ENCODE measurements at places on chromosomes 12 and 14.

GRCh38 chr12:24363177-24363754, 413.8 kb upstream of the SOX5 start:
- DNase-seq, result no peak

DNA sequence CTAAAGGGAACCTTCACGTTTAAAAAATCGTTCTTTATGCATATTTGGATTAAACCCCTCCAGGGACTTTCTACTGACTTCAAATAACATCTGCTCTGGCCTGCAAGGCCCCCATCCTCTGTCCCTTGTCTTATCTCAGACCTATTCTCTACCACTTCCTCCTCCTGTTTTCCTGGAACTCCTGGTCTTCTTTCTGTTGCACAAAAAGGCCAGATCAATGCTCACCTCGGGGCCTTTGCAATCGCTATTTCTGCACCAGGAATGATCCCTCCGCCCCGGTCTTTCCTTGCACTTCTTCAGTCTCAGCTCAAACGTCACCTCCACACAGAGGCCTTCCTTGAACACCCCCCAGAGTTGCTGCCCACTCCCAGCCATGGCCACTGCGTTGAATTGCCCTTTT, 57.6 kb upstream of the BEGAIN start:
- no peak for DNase-seq

GRCh38 chr12:124613151-124613585, 45.8 kb upstream of the NCOR2 start:
- no peak for DNase-seq

DNA sequence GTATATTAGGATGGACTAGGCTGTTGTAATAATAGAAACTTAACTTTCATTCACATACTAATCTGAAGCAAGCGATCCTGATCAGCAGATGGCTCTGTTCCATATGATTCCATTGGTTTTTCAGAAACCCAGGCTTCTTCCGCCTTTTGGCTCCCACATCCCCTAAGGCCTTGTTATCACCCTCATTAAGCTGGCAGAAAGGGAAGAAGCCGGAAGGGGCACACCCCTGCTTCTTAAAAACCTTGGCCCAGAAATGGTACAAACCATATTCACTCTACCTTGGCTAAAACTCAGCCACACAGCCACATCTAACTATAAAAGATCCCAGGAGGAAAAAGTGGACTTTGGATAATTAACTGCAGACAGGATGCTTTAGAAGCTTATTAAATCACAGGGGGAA, 329.2 kb downstream of the PCNX1 start:
- DNase-seq, result no peak

- DNase-seq, result no peak
These were observed 108.7 kb upstream of the HIF1A start for GRCh38 chr14:61586544-61587055.

DNA sequence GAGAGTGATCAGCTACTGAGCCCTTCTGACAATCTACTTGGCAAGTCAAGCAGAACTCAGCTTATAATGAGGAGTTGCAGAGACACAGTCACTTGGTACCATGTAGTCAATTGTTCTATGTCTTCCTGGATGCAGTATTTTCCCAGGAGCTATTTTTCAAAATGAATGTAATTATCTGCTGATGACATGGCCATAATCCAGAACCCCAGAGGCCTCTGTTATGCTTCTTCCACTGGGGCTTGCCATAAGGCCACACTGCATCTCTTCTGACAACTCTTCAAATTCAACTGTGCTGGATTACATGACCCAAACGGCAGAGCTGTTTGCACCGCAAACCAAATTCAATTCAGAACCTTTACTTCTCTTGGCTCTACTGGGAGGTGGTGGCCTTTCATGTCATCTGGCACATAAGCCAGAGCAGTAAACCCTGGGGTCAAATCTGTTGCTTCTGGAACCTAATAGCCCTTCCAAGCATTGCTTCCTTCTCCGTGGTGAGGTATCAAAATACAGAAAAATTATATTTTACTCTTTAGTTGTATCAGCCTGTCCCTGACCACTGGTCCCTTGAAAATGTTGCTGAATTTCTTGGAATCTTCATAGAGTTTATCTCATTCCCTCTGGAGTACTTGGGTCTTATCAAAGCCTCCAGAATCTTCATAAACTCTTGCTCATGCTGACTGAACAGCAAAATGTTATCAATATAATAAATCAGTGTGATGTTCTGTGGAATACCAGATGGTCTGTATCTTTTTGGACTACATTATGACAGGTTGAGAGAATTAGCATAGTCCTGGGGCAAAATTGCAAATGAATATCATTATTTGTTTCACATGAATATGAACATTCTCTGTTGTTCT, 79.4 kb upstream of the DCN start:
- no peak for DNase-seq

DNA sequence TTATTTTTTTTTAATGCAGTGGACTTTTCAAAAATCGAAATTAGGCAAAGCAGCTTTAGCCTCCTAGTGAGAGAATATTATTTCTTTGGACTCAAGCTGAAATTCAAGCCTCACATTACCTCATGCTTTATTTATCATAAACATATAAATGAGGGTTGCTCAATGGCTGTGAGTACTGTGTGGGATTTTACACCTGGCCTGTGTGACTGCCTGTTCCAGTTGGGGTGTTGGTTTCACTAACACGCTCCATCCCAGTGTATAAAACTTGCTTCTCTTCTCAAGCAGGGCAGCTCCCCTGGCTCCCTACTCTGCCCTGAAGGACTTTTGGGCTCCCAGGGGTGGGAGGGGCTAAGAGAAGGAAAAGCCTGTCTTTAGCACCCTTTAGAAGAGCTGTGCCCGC, 15.0 kb downstream of the ANKLE2 start:
- no peak for DNase-seq

DNA sequence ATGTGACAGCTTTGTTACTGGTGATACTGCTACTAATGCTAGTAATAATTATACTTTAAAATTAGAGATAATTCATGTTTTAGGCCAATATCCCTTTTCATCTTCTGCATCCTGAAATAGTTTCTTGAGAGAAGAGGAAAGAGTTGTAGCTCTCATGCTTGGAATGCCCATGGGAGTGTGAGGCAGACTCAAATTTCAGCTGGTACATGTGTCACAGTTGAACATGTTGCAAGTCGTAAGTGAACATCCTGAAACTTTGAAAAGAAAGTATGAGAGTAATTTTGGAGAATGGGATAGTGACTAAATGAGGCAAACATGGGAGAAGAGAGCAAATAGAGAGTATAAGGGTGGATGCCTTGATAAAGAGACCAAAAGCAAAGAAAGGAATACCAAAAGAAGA, 168.0 kb downstream of the TMTC3 start:
- no peak for DNase-seq

DNA sequence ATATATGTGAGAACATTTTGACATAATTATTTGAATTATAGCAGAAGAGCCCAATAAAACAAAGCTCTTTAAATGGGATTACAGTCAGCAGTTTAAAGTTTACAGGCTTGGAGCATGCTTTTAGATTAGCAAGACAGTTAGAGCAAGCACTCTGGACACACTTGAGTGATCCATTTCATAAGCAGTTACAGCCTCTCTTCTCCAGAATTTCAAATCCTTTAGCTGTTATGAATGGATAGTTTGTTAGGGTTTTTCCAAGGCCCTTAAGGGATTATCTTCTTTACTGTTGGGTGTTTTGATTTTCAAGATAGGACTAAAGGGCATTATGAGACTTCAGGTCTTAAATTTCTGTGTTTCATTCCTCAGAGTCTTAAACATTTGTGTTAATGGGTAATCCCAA, 36.3 kb downstream of the BEST3 start:
- DNase-seq, result no peak

Measured in T follicular helper cell (primary cell).